ENCODE measurements at places on chromosomes 3 and 15. TPM values are rescaled to one million over a fixed set of nuclear protein-coding genes. Genes with fewer than 3 reads are reported as not detected.

The SH3GL3 gene
- polyA plus RNA-seq: not detected

The CCR8 gene
- not detected for polyA plus RNA-seq

The RPL32 gene
- polyA plus RNA-seq: 1,856 TPM

The AQP9 gene
- polyA plus RNA-seq: not detected

DNA sequence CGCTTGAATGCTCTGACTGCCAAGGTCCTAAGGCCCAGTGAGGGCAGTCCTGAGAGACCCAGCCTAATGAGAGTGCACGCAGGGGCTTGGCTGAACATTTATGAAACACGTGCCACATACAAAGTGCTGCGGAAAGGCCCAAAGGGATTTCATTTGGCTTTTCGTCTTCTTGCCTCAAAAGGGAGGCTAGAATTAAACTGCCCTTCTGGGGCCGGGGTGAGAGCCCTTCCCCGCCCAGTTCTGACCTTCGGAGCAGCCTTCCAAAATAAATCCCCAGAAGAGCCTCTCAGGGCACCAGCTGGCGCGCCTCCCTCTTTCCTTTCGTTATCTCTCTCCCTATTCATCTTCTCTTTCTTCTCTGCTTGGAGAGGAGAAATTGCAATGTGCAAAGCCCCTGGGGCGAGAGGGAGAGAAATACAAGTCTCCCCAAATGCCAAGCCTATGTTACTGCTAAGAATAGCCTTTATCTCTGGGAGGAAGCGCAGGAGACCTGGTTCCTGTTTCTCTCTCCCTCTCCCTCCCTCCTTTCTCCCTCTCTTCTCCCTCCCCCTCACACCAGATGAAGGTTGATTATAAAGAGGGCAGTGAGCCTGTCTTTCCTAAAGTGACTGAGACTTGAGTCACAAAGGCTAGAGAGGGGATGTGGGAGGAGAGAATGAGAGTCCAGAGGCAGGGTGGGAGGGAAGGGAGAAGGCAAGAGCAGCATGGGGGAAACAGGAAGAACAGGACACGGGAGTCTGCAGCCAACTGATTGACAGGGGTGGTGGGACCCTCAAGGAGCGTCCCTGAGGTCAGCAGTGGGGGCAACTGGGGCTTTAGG is 36.7 kb upstream of the NDUFB4 start:
- peak; percentile 85 for DNase-seq
- peaks cover 6% of the 10 kb centered on the region for H3K4me1 ChIP-seq
- H3K36me3 ChIP-seq: no peaks in the 10 kb centered on the region
- H3K27ac ChIP-seq: peak overlapping the region; percentile 63
- H3K27me3 ChIP-seq: no peaks in the 10 kb centered on the region

GRCh38 chr3:51099794-51100535 is 285.1 kb upstream of the MANF start:
- H3K27me3 ChIP-seq: no peaks in the 10 kb centered on the region
- no peak overlapping the region for H3K27ac ChIP-seq
- no peaks in the 10 kb centered on the region for H3K36me3 ChIP-seq
- H3K4me3 ChIP-seq: no peak overlapping the region
- H3K4me1 ChIP-seq: no peaks in the 10 kb centered on the region

- no peak for DNase-seq
- no peak overlapping the region for H3K4me3 ChIP-seq
- H3K27me3 ChIP-seq: peaks cover 19% of the 10 kb centered on the region
- no peak overlapping the region for H3K27ac ChIP-seq
Measured at GRCh38 chr3:152836269-152836668, 1.3 kb downstream of the P2RY1 start.

- no peak overlapping the region for H3K27ac ChIP-seq
- no peak overlapping the region for H3K4me3 ChIP-seq
- no peaks in the 10 kb centered on the region for H3K36me3 ChIP-seq
- H3K4me1 ChIP-seq: no peaks in the 10 kb centered on the region
- H3K27me3 ChIP-seq: no peaks in the 10 kb centered on the region
Measured at GRCh38 chr3:51727500-51727899, 20.6 kb downstream of the GRM2 start.

- H3K4me3 ChIP-seq: no peak overlapping the region
- H3K4me1 ChIP-seq: peaks cover 40% of the 10 kb centered on the region
- no peaks in the 10 kb centered on the region for H3K27me3 ChIP-seq
Measured at GRCh38 chr15:68385671-68386586, 46.0 kb downstream of the ITGA11 start.

DNA sequence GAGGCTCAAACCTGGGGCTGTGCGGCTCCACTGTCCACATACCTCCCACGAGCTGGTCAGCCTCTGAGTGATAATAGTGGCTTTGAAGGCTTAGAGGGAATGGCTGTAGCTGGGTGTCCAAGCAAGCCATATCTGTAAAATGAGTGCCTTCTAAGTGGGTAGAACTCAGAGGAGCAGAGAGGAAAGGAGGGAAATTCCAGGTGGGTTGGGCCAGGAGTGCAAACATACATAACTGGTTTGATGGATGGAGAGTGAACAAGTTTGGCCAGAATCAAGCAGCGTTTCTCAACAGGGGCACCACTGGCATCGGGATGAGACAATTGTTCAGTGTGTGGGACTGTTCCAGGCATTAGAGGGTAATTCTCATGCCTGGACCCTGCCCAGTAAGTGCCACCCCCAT is 91.1 kb downstream of the ASB7 start:
- no peaks in the 10 kb centered on the region for H3K27me3 ChIP-seq
- DNase-seq: no peak
- peaks cover 10% of the 10 kb centered on the region for H3K4me1 ChIP-seq
- H3K4me3 ChIP-seq: no peak overlapping the region
- no peaks in the 10 kb centered on the region for H3K36me3 ChIP-seq

GRCh38 chr3:76474632-76475031 is 565.3 kb upstream of the ROBO2 start:
- H3K4me1 ChIP-seq: 0 out of 2 replicates have a peak, but pooled peaks cover 1% of the 10 kb centered on the region
- no peak overlapping the region for H3K27ac ChIP-seq
- H3K4me3 ChIP-seq: no peak overlapping the region
- no peak for DNase-seq

GRCh38 chr3:61765157-61765876 is 203.9 kb downstream of the PTPRG start:
- peaks cover 2% of the 10 kb centered on the region for H3K4me1 ChIP-seq
- no peak overlapping the region for H3K4me3 ChIP-seq
- DNase-seq: no peak
- no peaks in the 10 kb centered on the region for H3K27me3 ChIP-seq
- H3K36me3 ChIP-seq: no peaks in the 10 kb centered on the region

DNA sequence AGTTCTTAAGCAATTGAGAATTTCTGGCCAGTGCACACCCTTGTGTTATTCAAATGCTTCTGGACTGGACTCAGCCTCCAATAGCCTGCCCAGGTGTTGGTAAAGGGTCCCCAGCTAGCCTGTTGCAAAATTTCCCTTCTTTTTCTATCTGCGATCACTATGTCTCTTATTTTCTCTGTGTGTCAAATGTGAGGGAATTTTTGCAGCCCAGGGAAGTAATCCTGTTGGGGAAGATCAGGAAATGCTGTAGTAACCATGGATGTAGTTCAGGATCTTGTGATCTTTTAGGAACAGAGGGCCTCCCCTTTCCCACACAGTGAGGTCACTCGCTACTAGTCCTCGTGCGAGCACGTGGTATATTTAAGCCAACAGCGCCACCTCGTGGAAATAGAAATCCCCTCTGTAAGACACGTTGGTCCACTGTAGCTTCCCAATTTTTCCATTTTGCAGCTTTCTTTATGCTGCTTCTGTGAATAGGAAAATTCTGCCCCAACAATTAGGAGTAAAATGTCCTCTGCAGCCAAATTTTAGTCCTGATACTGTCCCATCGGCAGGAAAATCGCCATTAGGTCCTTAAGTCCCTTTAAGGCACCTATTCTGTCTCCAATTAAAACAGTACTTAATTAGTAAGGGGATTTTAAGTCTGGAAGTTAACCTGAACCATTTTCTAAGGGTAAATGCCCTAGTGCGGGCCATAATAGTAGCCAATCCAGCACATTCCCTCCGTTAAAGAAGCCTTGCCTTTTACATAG is 4.0 kb upstream of the SMCO1 start:
- H3K27ac ChIP-seq: no peak overlapping the region
- no peak overlapping the region for H3K4me3 ChIP-seq
- DNase-seq: peak; percentile 73
- no peaks in the 10 kb centered on the region for H3K27me3 ChIP-seq

DNA sequence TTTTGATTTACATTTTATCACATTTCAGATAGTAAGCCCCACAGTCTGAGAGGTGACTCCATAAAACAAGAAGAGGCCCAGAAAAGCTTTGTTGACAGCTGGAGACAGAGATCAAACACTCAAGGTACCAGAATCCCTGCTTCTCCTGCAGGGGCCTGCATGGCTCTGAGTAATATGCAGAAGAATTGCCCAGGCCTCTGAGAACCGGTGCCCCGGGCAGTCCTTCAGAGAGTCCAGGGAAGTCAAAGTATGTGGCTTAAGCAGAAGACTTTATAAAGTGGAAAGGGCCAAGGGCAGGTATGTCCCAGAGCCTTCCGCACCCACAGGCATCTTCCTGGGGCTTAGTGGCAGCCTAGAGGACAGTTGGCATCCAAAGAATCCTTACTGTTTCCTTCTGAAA is 12.8 kb downstream of the ATRIP start:
- H3K36me3 ChIP-seq: peaks cover 30% of the 10 kb centered on the region
- no peaks in the 10 kb centered on the region for H3K27me3 ChIP-seq
- no peak overlapping the region for H3K4me3 ChIP-seq
- H3K27ac ChIP-seq: no peak overlapping the region

- DNase-seq: no peak
- H3K36me3 ChIP-seq: no peaks in the 10 kb centered on the region
- H3K27ac ChIP-seq: 0 out of 2 replicates have a peak overlapping the region, but pooled peaks have one; percentile 28
- H3K4me3 ChIP-seq: no peak overlapping the region
Measured at GRCh38 chr3:172098698-172099494, 59.5 kb downstream of the FNDC3B start.

DNA sequence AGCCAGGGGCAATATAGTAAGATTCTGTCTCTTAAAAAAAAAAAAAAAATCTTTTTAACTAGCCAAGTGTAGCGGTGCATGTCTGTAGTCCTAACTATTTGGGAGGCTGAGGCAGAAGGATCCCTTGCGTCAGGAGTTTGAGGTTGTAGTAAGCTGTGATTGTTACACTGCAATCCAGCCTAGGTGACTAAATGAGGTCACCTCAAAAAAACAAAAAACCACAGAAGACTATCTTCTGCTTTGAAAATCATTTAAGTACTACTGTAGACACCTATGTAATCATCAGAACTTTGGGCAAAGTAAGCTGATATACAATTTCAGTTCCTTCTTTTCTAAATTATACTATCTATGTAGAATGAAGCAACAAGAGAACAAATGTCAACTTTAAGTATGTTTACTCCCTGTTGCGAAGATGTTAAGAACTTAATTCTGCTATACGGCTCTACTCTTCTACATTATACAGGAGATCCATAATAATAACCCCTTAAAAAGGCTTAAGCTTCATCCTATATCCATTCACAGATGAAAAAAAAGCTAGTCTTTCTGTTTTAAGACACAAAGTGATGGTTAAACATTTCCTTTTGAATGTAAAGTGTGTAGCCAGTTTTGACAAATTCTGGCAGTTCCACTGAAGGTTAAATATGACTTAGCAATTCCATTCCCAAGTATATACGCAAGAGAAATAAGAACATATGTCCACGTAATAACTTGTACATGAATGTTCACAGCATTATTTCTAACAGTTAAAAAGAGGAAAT is 15.2 kb downstream of the DAZL start:
- no peaks in the 10 kb centered on the region for H3K4me1 ChIP-seq
- DNase-seq: no peak
- no peak overlapping the region for H3K27ac ChIP-seq

DNA sequence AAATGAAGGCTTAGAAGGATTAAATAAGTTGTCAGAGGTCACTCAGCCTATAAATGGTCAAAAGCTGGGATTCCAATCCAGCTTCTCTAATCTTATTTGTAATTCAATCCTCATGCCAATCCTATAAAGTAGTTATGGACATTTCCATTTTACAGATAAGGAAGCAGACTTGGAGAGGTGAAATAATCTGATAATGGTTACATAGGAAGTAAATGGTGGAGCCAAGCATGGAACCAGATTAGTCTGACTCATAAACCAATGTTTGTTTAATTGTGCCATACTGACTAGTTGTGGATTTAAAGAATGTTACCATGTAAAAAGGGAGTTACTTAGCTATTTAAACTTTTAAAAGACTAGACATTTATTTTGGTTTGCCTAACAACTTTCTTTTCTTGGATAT is 59.7 kb downstream of the KCNAB1 start:
- H3K27ac ChIP-seq: no peak overlapping the region
- no peaks in the 10 kb centered on the region for H3K27me3 ChIP-seq
- H3K36me3 ChIP-seq: no peaks in the 10 kb centered on the region
- no peaks in the 10 kb centered on the region for H3K4me1 ChIP-seq
- H3K4me3 ChIP-seq: no peak overlapping the region

GRCh38 chr3:49839193-49839809 is 17.1 kb downstream of the TRAIP start:
- DNase-seq: peak; percentile 74
- no peaks in the 10 kb centered on the region for H3K27me3 ChIP-seq
- H3K4me3 ChIP-seq: no peak overlapping the region
- peaks cover 3% of the 10 kb centered on the region for H3K36me3 ChIP-seq
- no peak overlapping the region for H3K27ac ChIP-seq
- no peaks in the 10 kb centered on the region for H3K4me1 ChIP-seq

DNA sequence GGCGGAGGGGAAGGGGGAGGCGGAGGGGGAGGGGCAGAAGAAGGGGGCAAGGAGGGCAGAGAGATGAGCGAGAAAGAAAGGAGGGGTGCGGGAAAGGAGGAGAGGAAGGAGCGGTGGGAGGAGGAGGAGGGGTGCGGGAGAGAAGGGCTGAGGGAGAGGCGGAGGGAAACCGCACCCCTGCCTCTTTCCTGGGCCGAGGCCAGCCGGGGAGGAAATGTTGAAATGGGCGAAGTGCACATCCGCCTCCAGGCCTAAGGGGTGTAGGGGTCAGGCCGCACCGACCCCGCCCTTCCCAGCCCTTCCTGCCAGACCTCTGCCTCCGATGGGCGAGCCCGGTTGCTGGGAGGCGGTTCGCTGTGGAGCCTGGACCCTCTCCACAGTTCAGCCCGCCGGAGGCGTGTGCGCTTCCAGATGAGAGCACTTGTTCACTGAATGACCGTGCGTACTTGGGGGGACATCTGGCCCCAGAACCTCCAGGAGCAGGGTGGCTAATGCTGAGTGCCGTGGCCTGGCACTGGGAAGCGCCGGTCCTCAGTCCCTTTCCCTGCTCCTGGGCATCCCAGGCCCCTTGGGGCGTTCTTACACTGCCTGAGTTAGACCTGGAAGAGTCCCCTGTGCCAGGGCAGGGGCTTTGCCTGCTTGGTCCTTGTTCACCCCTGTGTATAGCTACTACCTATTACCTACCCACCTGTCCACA is 110.3 kb upstream of the KLF13 start:
- no peak for DNase-seq
- peaks cover 17% of the 10 kb centered on the region for H3K27me3 ChIP-seq
- no peak overlapping the region for H3K27ac ChIP-seq
- H3K4me3 ChIP-seq: no peak overlapping the region
